Activated gamma-delta T cell treated with anti-CD3 and anti-CD28 coated beads, Interleukin-2, amount 50 U/mL, for 16 hours (primary cell): ENCODE measurements at places on chromosomes 16 and 17.

- no peak for DNase-seq
These were observed 46.7 kb downstream of the PIPOX start for GRCh38 chr17:29089601-29090044.

GRCh38 chr16:73197598-73197997, 149.7 kb upstream of the ZFHX3 start:
- DNase-seq, result no peak

GRCh38 chr17:6000426-6000825, 69.8 kb upstream of the WSCD1 start:
- no peak for DNase-seq

- DNase-seq, result no peak
These were observed 1.9 kb downstream of the FBXL8 start for GRCh38 chr16:67161595-67162058.

- no peak for DNase-seq
These were observed 36.8 kb downstream of the TMEM132E start for GRCh38 chr17:34616148-34616547.

DNA sequence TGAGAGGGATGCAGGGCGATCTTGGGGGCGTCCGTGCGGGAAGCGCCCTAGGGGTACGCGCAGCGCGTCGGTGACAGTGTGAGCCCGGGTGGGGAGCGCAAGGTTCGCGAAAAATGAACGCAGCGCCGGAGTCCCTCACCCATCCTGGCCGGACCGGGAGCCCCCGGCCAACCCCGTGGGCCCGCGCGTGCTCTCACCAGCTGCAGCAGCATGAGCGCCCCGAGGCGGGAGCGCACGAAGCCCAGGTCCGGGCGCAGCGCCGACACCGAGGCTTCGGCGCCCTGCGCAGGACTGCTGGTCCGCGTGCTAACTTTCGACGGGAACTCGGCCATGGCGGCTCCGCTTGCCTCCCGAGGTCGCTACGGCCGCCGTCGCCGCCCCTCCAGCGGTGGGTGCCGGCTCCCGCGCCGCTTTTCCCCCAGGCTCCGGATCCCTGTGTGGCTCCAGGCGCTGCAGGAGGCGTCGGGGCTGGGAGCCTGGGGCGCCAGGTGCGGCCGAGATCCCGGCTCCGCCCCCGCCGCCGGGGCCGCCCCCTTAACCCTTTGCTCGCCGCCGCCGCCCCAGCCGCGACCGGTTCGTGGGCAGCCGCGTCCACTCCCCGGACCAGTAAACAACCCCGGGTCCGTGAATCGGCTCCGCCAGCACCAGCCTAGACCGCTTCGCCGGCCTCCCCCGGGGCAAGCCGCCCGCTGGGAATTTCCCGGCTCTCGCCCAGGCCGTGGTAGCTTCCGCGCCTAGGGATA, at the start of gene PLLP:
Gene PLLP, minus strand, starts transcription at position 464 of the 743 bp plus-strand sequence. Its CDS starts 132 bp downstream, at position 332.
- DNase-seq, result no peak
